K562 (cell line): ENCODE measurements at places on chromosomes 13 and 19. TPM values are rescaled to one million over a fixed set of nuclear protein-coding genes. Genes with fewer than 3 reads are reported as not detected.

ZNF497 gene
- total RNA-seq = 0.89 and 0.96 TPM in 2 replicates

F7 gene
- not detected in 2 replicates for total RNA-seq

ATXN8OS gene
- total RNA-seq = not detected in 2 replicates

LGALS7 gene
- not detected in 2 replicates for total RNA-seq

SPTBN4 gene
- 1.5 and 1.6 TPM in 2 replicates for total RNA-seq

ZNF99 gene
- not detected in 2 replicates for total RNA-seq

NANOS3 gene
- not detected in 2 replicates for total RNA-seq

SHFL gene
- total RNA-seq = 15.1 and 16.4 TPM in 2 replicates

LRRC4B gene
- total RNA-seq = 9.5 and 9.6 TPM in 2 replicates

CGB3 gene
- total RNA-seq = not detected in 2 replicates

- peak; percentile 17 for DNase-seq
These were observed 222.4 kb downstream of the NBEA start for GRCh38 chr13:35164324-35164932.

DNA sequence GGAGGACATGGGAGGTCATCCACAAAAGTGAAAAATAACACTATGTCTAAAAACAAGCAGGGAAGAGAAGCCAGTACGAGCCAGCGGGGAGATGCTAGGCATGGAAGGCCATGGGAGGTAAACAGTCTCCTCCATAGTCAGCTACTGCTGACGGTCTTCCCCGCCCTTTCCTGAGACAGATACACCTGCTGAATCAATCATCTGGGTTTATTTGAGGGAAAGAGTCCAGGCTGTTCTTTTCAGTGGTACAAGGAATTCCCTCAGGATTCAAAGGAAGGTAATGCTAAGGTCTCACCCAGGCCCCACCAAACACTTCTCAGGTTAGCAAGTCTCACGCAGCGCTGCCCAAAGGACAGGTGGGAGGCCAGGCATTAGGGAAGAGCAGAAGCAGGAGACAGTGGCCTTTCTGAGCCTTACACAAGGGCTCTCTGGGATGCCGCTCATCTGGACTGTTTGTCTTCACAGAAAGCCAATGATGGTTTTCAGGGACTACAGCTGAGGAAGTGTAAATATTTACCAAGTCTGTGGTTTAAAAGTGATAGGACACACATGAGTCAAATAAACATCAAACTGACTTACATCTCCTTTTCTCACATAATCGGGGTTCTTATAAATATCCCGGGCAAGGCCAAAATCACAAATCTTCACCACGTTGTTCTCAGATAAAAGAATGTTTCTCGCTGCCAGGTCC is 173.9 kb downstream of the FLT1 start:
- no peak for DNase-seq

- no peak for DNase-seq
These were observed 144.3 kb upstream of the FRY start for GRCh38 chr13:31887286-31887685.

- no peak for DNase-seq
These were observed 403.9 kb downstream of the LIG4 start for GRCh38 chr13:107811233-107812013.

GRCh38 chr13:59398127-59398526 is 765.6 kb downstream of the DIAPH3 start:
- no peak for DNase-seq

DNA sequence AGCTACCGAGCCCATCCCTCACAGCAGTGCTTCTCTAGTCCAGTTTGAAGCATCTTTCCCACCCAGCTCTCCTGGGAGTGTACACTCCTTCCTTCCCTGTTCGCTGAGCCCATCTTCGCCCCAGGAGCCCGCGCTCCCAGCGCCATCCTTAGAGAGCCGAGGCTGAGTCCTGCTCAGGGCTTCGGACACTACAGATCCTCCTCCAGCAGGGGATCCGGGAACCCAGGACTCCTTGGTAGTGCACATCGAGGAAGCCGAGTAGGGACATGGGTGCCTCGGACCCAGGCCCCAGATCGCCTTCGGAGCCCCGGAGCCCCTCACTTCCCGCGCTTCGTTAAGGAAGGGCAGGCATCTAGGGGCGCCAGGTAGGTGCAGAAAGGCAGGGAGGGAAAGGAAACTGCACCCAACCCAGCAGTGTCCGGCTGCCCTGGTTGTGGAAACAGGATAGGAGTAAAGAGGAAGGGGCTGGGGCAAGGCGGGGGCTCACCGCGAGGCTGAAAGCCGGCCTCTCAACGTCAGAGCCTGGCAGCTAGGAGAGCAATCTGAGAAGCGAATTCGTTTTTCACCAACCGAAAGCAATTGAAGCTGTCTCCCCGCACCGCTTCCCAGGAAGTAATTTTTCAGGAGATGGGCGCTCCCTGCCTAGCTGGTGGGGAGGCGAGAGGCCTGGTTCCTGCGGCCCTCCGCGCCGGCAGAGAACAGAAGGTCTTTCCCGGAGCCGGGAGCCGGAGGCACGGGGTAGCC is 1.0 kb downstream of the PDX1 start:
- no peak for DNase-seq

DNA sequence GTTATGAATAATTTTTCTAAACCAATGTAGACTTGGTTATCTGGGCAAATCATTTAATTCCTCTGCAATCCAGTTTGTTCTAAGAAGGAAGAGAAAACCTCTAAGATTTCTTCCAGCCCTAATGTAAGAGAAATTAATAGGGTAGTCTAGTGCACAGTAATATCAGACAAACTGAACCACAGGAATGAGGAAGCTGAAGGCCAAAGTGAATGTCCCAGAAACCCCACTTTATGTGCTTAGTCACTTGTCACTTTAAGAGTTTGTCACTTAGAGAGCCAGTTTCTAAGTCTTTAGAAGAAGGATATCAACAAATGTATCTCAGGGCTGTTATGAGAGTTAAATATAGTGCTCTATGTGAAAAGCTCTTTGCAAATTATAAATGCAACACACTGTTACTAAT is 750.6 kb downstream of the DIAPH3 start:
- no peak for DNase-seq

DNA sequence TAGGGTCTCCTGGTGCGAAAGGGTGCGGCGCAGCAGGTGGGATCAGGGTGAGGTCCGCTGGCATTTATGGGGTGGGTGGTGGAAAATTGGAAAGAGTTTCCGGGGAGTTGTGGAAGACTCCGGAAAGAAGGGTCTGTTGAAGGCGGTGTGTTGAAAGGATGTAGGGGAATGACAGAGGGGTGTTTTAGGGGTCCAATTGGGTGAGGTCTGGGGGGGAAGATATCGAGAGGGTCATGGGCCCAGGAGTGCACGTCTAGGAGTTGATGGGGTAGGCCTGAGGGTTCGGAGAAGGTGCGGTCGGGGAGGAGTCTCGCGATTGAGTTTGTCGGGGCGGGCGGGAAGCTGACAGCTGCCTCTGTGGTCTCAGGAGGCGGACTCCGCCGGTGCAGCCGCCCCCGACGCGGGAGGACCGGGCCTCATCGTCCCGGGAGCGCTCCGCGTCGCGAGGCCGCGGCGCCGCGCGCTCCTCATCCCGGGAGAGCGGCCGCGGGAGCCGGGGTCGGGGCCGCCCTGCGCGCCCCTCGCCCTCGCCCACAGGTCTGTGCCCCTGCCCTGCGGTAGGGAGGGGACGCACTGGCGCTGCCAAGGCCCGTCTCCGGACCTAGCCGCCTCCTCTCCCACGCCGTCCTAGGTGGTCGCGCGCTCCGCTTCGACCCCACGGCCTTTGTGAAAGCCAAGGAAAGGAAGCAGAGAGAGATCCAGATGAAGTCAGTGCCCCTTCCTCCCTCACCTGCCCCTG is 7.0 kb downstream of the PGLYRP1 start:
- no peak for DNase-seq

GRCh38 chr19:13937479-13938300 is 527 bp downstream of the PODNL1 start:
- no peak for DNase-seq

DNA sequence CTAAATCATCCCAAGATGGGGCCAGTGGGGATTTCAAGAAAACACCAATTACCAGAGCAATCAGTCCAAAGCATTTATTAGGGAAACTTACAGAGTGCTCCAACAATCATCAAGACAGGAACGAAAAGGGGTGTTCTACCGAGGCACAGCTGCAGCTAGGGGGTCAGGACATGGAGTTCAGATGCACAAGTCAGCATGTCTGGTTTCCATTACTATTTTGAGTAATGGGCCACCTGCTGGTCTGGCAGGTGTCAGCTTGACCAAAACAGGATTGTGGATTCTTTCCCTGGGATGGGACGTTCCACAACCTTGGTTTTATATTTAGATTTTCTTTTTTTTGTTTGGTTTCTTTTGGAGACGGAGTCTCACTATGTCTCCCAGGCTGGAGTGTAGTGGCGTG is 3.9 kb upstream of the UBL5 start:
- DNase-seq = no peak
